GM10248 (cell line): ENCODE measurements at places on chromosomes 2 and 18.
A peak's percentile ranks its signal among the peaks of the same experiment; 100 is the strongest.

DNA sequence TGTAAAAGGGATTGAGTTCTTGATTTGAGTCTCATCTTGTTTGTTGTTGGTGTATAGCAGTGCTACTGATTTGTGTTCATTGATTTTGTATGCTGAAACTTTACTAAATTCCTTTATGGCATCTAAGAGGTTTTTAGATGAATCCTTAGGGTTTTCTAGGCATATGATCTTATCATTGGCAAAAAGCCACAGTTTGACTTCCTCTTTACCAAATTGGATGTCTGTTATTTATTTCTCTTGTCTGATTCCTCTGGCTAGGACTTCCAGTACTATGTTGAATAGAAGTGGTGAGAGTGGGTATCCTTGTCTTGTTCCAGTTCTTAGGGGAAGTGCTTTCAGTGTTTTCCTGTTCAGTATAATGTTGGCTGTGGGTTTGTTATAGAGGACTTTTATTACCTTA, 4.8 kb downstream of the ANKAR start:
- no peak for DNase-seq

- DNase-seq = peak; percentile 76
Observed at GRCh38 chr2:714005-714741, 37.0 kb upstream of the TMEM18 start.

- DNase-seq = peak; percentile 55
Observed at GRCh38 chr18:23135550-23136325, 453 bp downstream of the CABLES1 start.

GRCh38 chr2:182949572-182950189, 83.2 kb upstream of the FRZB start:
- no peak for DNase-seq

- DNase-seq = no peak
Observed at GRCh38 chr18:35106845-35107148, 65.6 kb downstream of the MAPRE2 start.

GRCh38 chr18:76715012-76715610, 107.2 kb upstream of the ZNF236 start:
- DNase-seq = no peak

GRCh38 chr18:76554547-76555222, 59.6 kb upstream of the ZNF516 start:
- DNase-seq = no peak

- no peak for DNase-seq
Observed at GRCh38 chr18:71189581-71189980, 900.7 kb downstream of the SOCS6 start.

DNA sequence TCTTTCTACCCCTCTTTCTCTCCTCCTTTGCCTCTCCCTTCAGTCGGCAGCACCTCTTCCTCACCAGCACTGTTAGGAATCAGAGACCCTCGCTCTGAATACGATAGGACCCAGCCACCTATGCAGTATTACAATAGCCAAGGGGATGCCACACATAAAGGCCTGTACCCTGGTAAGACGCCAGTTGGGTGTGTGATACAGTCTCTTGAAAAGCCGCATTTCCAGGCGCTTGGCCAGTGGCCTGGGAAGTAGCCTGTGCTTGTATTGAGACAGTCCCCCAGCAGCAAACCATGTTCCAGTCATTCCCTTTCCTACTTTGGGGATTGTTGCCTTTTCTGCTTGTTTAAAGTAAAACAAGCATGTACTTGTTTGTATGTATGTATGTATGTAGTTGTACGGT, 118.4 kb upstream of the DAPL1 start:
- DNase-seq = no peak

- no peak for DNase-seq
Observed at GRCh38 chr18:63879709-63880108, 7.8 kb upstream of the SERPINB2 start.

GRCh38 chr18:10875811-10876210, 273.6 kb downstream of the PIEZO2 start:
- DNase-seq = no peak

DNA sequence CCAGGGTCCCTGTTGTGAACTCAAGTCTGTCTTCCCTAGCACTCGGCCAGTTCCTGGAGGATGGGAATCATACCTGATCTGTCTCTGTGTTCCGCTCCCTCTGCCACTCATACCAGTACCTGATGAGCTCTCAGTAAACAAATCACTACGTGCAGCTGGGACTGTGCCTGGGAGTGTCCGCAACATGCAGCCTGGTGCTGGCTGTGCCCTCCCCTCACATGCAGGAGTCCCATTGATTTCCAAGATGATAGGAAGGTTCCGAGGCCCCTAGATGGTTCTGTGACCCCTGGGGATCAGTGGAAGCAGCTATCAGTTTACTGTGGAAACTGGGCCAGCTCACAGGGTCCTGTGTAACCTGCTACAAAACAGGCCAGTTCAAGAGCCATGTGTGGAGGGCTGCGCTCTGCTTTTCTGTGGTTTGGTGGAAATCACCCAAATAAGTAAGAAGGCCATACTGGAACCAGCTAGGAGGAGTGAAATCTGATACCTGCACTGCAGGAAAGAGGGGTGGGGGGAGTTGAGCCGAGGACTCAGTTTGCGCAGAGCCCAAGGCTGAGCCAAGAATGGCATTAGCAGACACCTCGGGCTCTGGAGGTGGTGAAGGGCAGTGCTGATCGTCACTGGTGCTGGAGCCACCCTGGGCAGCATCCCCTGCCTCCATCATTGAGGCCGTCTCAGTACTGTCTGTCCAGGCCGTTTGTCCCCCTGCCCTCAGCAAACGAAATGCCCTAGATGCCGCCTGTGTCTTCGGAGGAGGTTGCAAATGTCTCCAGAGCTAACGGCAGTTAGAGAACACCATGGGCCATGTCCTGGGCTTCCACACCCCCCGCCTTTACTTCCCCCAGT, 93.3 kb downstream of the KLHL29 start:
- DNase-seq = no peak

DNA sequence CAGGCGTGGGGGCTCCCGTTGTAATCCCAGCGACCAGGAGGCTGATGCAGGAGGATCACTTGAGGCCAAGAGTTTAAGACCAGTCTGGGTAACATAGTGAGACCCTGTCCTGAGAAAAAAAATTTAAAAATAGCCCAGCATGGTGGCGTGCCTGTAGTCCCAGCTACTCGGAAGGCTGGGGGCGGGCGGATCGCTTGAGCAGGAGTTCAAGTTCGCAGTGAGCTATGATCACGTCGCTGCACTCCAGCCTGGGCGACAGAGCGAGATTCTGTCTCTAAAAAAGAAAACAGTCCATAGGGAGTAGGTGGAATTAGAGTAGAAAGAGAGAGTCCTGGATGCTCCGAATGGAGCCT, 325 bp upstream of the TTLL4 start:
- DNase-seq = no peak

DNA sequence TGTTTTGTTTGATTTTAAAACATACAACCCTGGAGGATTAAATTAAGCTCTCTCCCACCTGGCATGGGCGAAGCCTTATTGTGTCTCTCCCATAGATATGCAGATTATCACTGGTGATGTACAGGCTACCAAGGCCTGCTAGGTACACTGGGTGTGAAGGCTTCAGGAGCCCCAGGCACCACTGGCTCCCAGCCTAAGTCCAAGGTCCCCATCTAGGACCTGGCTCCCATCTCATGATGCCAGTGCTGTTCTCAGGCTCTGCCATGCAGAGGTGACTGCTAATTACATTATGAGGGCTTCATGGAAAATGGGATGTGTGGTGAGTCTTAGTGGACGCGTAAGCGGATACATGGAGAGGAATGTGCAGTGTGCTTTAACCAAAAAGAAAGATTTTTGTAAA, 201.2 kb upstream of the KLHL29 start:
- no peak for DNase-seq

GRCh38 chr2:239496700-239497099, 95.9 kb upstream of the HDAC4 start:
- DNase-seq = no peak

DNA sequence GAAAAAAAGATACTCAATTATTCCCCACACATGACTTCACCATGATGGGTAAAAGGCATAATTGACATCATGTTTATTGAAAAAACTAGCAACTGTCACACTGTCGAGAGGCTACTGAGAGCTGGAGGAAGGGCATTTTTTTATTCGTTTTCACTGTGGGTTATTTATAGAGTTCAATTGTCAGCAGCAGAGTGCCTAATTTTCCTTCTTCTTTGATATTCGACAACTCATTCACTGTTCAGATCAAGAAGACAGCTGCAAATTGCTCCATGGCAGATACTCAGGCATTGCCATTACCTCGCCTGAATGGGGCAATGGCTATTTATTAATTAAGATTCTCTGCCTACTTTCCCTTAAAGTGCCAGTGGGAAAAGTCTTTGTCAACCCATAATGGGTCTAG, 197.5 kb upstream of the NRP2 start:
- DNase-seq = no peak

- DNase-seq = no peak
Observed at GRCh38 chr2:79210274-79210917, 50.8 kb upstream of the REG3A start.

DNA sequence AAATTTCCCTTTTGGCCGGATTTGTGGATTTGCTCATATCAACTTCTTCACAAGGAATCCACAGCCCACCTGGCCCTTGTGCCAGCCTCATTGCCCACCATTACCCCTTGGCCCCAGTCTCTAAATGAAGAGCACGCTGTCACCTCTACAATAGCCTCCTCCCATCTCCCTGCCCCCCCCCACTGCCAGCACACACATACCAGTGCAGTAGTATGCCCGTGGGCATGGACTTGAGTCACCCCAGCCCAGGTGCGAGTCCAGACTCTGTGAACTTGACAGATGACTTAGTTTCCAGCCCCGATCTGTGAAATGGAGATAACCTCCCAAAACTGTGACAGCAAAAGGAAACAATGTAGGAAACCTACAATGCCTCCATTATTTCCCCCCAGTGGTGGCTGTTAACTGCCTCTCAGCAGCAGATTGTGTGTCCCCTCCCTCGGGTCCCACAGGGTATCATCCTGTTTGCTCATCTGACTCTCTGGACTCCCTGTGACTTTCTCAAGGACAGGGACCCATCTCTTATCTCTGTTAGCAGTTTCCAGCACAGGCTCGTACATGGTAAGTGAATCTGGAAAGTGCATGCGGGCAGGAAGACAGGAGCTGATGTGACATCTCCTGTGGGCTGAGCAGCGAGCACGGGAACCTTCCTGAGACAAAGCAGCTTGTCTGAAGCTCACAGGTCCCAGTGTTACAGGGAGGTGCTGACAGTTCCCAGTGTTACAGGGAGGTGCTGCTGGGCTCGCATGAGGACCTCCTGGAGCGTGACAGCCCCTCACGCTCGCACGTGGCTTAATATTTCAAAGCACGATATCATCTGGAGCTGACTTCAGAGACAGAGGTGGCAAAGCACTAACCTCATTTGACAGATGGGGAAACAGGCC, 4.2 kb upstream of the TMEM185B start:
- no peak for DNase-seq

GRCh38 chr2:88885275-88885674, 193.8 kb downstream of the RPIA start:
- peak; percentile 35 for DNase-seq

GRCh38 chr2:134581877-134582546, 136.8 kb downstream of the TMEM163 start:
- peak; percentile 36 for DNase-seq

GRCh38 chr2:67453310-67453709, 56.2 kb downstream of the ETAA1 start:
- no peak for DNase-seq

GRCh38 chr2:111897924-111898702, at the start of gene MERTK:
Gene MERTK, plus strand, starts transcription at chr2:111898607. Its CDS starts 129 bp downstream, at chr2:111898736.
- peak; percentile 80 for DNase-seq

- DNase-seq = no peak
Observed at GRCh38 chr18:61284039-61284438, 49.2 kb upstream of the CDH20 start.

- no peak for DNase-seq
Observed at GRCh38 chr2:237704501-237705434, 77.4 kb downstream of the LRRFIP1 start.

DNA sequence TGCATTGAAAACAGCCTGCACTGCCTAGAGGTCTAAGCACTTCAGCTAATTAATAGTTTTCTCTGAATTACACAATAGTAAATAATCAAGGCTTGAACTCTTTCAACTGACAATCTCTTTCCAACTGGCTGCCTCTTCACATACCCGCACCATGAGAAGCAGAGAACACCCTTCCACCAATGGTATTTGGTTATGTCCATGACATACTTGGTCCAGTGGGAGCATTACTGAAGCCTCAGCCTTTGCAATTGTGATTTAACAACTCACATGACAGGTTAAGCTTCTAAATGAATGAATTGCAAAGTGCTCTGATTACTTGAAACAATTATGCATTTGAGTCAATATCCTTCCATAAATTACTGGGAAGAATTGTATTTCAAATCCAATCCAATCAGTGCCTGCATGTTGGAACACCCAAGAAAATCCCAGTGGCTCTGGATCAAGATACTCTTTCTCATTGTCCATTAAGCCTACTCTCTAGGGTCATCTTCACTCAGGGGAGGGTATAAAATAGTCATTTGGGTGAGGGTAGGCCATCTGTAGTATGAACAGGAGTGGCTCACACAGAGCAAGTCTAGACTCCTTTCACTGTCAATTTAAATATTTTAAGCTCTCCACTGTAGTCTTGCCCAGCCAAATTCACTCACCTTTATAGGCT, 101.1 kb downstream of the HS1BP3 start:
- no peak for DNase-seq

DNA sequence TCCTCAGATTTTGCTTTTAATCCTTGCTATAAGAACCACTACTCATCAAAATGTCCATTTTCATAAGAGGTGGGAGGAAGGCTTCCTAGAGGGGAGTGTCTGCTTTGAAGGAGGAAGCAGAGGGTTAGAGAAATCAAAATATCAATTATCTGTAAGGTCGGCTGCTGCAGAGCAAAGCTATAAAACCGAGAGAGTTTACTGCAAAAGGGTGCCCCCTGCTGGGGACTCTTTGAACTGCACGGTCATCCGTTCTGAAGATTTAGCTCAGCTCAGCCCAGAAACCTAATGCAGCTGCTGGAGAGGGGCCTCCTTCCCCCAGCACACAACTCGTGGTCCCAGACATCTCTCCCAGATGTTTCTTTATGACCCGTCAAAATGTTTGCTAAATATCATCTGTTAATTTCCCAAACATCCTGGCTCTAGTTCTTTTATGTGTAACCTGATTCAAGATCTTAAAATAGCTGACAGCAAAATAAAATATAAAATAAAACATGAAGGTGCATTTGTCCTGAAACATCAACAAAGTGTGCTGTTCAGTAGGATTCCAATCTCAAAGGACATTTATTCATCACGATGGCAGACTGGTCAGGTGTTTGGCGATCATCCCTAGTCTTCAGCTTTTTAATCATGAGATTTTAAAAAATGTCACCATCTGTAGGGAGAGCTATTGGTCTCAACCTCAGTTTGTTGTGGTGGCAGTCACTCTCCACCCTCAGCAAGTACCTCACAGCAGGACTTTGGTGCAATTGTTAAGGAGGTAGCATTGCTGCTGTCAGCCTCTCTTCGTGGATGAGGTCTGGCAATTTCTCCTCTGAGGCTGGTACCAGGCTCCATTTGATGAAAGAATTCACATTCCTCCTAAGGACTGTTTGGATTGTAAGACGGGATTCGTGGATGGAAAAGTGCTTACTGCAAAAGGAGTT, 185.9 kb downstream of the MTX2 start:
- DNase-seq = peak; percentile 55

- DNase-seq = peak; percentile 57
Observed at GRCh38 chr2:64260817-64261216, 116.6 kb upstream of the PELI1 start.

GRCh38 chr18:79706658-79707057, 27.1 kb downstream of the CTDP1 start:
- no peak for DNase-seq

- no peak for DNase-seq
Observed at GRCh38 chr2:38666556-38666910, 619 bp downstream of the GALM start.

GRCh38 chr2:236976266-236977062, 109.2 kb upstream of the COPS8 start:
- DNase-seq = no peak
